ENCODE measurements at places on chromosomes 5 and 9.

DNA sequence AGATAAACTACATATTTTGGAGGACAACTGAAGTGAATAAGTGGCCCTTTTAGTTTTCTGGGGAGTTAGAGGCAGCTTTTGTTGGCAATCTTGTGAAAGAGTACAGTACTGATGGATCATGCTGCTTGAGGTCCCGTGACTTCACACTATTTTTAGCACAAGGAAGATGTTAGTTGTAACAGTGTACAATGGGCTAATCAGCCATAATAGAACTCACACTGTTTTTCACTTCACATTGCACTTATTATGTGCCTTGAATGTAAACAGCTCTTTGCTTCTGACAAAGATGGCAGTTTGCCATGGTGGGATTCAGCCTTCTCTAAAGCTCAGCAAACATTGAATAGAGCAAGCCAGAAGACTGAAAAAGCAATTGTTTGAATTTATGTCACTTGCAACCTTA is 176.7 kb upstream of the ZNF608 start:
- DNase-seq = no peak

- no peak for DNase-seq
Observed at GRCh38 chr9:97109194-97109811, 70.4 kb upstream of the CTSV start.

DNA sequence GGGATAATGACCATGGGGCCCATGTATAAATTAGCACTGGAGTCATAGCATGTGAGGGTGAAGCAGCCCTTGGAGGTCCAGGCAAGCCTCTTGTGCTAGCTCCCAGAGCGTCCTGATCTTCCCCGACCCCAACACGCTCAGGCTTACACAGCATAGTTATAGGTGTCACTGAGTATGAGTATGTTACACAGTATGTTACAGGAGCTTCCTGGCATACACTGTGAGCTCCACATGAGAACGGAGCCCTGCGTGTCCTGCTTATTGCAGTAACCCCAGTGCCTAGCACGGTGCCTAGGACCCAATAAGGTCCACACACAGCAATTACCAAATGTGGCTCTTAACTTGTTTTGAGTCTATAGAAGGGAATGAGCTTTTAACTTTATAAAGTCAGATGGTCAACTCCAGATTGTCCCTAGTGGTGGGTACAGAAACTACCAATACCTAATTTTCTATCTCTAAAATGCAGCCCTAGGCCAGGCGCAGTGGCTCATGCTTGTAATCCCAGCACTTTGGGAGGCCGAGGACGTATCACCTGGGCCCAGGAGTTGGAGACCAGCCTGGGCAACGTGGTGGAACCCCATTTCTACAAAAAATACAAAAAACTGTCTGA is 64.1 kb downstream of the PLAC8L1 start:
- no peak for DNase-seq

DNA sequence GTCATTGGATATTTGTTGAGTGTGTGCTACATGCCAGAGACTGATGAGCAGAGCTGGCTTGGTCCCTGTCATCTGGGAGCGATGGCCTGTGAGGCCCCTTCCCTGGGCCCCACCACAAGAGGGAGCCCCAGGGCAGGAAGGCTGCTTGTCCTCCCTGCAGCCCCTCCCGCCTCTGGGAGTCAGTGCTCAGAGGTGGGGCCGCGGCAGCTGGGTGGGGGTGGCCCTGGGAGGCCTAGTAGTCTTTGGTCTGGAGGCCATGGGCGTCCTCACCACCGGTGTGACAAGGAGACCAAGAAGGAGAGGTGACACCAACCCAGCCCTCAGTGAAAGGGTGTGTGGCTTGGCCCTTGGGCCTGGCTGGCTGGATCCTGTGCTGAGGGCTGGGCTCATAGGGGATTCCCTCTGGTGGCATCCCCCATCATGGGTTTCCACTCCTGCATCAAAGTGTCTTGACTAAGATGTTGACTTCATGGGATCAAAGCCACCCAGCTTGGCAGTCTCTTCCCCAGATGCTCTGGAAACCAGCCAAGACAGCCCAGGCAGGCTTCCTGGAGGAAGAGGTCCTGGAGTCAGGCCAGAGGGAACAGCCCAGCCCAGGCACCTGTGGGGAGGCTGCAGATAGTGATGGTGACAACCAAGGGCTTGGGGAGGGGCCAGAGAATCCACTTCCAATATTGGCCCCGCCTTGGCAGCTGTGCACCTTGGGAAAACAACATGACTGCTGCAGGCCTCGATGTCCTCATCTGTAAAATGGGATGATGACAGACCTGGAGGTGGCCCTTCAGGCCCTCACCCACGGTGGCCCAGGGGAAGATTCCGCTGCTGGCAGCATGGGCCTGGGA is 166.7 kb downstream of the GAPVD1 start:
- no peak for DNase-seq

DNA sequence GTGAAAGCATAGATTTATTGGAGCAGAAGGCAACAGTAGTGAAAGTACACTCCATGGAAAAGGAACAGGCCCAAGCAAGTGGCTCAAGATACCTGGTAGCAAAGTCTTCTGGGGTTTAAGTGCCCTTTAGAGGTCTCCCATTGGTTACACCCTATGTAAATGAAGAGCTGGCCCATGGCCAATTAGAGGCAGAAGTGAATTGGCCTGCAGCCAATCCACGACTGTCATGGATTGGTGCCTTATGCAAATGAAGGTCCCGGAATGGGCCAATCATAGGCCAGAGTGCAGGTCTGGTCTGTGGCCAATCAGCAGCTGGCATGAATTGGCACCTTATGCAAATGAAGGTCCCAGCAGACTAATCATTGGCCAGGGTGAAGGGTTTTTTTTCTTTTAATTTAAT is 64.2 kb upstream of the PCSK5 start:
- DNase-seq = no peak

DNA sequence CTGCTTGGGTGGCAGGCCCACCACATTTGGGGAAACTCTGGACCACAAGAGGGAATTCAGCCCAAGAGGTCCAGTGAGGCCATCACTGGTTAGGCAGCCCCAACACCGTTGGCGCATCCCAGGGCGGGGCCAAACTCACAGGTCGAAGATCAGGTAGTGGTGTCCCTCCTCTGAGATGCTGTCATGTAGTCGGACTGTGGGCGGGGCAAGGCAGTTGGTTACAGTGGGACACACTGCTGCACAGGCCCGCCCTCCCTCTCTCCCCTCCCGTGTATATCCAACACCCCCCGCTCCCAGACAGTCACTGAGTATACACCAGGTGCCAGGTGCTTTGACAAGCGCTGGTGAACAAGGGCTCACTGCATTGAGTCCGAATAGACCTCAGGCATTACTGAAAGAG is 32.1 kb downstream of the CAMK2A start:
- no peak for DNase-seq

- no peak for DNase-seq
Observed at GRCh38 chr5:158414333-158414762, 555.4 kb upstream of the CLINT1 start.

DNA sequence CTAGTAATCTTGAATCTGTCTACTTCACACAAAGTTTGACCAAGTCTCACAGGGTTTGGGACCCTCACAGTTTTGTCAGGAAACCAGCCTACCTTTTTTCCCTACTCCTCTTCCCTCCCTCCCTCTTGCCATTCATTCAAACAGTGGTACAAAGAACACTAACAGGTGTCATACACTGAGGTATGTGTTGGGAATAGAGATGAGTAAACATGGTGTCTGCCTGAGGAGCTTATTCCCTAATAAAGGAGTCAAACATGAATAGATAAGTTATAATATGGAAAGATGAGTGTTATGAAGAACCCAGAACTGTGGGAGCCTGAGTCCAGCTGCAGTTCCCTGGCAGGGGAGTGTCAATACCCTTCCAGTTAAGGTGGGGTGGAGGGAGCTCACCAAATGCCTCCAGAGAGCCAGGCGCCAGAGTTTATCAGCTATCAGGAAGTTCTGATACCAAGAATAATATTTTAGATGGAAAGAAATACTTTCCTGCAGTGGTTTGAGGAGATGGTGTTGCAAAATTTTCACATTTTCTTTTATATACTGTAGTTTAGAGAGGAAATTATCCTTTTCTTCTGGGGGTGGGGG is 183.4 kb upstream of the NR3C1 start:
- DNase-seq = no peak

GRCh38 chr5:116037236-116037822 is 5.1 kb downstream of the ARL14EPL start:
- DNase-seq = no peak

DNA sequence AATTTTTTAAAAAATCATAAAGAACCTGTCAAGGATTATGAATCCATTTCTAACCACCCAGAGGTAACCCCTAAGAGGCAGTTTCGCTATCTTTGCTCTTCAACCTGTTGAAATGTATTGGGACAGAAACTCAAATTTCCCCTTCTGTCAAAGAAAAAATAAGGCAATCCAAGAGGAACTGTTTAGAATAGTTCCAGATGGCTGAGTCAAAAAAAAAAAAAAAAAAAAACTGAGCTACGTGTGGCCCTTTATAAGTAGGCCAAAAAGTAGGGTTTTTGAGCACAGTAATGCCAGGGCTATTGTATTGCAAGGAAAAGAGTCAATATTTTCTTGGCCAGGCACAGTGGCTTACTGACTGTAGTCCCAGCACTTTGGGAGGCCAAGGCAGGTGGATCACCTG is 94.9 kb downstream of the RAD23B start:
- no peak for DNase-seq

DNA sequence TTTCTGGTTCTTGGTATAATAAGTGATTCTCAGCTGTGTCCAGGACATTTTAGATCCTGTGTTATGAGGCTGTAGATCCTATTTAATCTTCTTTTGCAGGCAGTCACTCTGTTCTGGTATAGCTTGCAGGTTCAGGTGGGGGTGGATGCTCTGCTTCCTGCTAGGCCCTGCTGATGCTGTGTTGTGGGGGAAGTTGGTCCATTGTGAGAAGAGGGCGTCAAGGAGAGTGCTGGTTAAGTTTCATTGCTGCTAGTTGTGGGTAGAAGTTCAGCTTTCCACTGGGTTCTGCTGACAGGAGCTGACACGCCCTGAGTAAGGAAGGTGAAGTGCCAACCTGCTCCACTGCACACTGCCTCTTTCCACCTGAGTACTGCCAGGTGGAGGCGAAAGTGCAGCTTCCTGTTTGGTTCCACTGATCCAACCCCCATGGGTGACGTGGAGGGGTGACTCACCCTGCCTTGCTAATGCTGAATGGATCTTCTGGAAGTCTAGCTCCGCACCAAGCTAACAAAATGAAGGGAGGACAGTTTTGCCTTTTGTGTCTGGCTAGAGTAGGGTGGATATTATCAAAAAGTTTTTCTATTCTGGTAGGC is 16.3 kb downstream of the NMRK1 start:
- DNase-seq = peak; percentile 24

- DNase-seq = no peak
Observed at GRCh38 chr9:34179213-34180136, 632 bp downstream of the UBAP1 start.

- no peak for DNase-seq
Observed at GRCh38 chr5:18433336-18433735, 799.1 kb downstream of the TAF11L14 start.

DNA sequence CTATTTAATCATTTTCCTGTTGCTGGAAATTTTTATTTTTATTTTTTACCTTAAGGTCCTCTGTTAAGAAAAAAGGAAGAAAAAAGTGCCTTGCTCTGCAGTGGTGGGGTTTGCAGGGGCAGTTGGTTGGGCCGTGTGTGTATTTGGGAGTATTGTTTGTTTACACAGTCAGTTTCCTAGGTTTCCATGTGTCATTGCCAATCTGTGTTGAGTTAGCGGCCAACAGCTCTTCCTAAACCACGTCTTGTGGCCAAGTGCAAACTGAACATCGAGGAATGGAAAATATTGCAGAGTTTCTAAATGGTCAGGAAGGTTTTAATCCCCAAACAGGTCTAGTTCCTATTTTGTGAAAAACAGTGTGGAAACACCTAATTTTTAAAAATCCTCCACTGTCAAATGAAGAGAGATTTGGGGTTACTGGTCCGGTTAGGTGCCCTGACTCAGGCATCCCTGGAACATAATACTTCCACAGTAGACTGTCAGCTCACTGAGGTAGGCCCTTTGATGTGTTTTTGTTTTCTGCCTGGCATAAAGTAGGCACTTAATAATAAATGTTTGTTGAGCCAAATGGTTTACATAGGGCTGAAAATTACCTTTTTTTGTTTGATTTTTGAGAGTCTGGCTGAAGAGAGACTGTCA is 37.0 kb downstream of the MAMDC2 start:
- DNase-seq = no peak

GRCh38 chr9:78680196-78680595 is 383.3 kb downstream of the PSAT1 start:
- no peak for DNase-seq

DNA sequence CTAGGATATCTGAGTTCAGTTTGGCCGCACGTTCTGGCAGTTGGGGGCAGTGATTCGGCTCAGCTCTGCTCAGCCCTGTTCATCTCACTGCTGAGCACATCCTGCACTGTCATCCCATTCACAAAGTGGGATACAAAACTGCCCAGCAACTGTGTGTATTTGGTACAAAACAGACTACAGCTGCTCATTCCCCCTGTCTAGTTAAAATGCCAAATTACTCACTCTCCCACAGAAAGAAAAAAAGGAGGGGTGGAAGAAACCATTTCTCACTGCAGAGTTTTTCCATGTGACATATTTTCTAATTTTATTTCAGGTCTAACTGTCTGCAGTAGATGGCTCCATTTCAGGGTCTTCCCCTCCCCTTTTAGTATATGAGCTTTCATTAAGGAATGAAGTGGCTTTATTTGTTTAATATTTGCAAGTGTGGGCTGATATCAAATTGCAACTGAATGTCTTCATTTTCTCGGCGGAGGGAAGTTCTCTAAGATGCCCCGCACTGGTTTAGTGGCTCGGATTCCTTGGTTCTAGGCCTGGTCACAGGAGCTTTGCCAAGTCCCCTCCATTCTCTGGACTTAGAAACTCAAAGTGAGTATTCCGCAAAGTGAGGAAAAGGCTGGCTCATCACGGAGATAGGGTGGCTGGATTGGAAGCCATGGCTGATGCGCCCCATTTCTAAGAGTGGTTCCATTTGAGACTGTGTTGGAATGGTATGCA is 14.7 kb downstream of the COL15A1 start:
- DNase-seq = no peak

GRCh38 chr5:54758038-54758437 is 227.4 kb downstream of the ESM1 start:
- no peak for DNase-seq

DNA sequence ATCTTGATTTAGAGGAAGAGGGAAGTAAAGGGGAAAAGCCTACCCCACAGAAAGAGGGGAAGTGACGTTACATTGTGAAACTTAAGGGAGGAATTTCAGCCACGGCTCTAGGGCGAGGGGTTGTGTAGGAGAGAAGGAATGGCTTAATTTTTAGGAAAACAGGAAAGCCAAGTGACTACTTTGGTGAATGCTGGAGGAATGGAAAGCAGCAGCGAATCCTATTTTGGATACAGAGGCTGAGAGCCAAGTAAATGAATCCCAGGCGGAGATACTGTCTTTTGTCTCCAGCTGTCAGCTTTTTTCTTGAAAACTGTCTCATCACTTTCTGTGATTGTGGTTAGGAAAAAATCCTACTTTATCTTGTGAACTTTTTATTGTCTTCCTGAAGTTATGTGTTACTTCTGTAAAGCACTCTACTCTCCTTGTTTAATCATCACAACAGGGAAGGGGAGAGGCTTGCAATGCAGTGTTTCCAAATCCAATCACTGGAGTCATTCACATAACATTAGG is 188.4 kb downstream of the TSSK1B start:
- DNase-seq = no peak

GRCh38 chr5:55427157-55427556 is 107.6 kb downstream of the PLPP1 start:
- no peak for DNase-seq

All from stimulated activated CD8-positive, alpha-beta memory T cell treated with anti-CD3 and anti-CD28 coated beads, Interleukin-4, amount 100 ng/mL, for 1 hour (primary cell).